ENCODE measurements at places on chromosomes 2 and 18.

- DNase-seq, result peak; percentile 37
Measured at GRCh38 chr2:84970210-84970867, 622 bp upstream of the KCMF1 start.

DNA sequence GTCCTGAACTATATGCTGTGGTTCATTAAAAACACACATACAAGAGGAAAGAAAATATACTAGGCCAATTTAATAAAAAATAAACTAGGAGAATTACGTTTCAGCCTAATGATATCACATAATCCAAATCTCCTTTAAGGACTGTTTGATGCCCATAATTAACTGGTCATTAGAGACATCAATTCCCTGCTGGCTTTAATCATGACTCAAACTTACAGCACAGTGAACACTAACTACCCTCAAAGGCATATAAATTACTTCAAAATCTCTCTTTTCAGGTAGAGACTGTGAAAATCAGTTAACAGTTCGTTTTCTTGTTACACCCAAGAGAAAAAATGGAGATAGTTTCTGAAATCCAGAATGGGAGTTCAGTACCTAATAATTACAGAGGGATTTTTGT is 567.4 kb downstream of the CBLN2 start:
- no peak for DNase-seq

DNA sequence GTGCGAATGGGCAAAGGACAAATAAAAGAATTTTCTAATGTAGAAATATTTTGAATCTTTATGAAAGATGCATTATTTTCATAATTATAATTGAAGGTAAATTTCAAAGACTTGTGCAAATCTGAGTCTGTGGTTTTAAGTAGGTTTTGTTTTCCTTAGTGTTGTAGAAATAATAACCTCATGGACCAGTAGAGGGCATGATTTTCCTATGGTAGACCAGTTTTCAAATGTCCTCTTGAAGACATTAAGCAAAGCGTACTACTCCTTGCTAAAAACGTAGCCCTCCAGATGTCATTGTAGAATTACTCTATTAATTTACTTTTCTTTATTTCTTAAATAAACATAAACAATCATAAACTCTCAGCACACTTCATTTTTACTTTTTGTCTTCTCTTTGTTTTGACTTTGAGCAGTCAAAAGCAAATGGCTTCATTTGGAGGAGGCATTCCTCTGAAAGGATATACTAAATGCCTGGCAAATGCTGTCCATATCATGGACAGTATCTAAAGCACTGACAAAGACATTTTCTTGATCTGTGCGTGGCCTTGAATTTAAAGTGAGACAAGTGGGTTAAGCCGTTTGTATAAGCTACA is 85.8 kb upstream of the FAM237A start:
- DNase-seq, result peak; percentile 37

GRCh38 chr2:37377187-37377532 is 32.7 kb downstream of the QPCT start:
- peak; percentile 88 for DNase-seq

GRCh38 chr2:174752403-174753037 is 11.8 kb downstream of the CHRNA1 start:
- no peak for DNase-seq

GRCh38 chr2:124025891-124026434 is 876 bp downstream of the CNTNAP5 start:
- no peak for DNase-seq

DNA sequence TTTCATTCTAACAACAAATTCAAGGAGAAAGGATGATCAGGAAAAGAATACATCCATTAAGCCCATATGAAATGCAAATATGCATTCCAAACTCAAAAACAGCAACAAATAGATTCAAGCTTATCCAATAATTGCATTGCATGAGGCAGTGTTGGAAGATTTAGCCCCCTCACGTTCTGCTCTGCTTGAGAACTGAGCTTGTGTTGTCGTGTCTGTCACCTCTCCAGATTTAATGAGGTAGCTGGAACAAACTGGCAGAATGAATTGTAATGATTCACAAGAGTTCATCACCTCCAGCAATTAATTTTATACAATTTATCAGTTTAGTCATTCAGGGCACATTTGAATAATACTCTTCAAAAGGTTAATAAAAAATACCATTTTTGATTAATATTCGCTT is 54.8 kb downstream of the AP1S3 start:
- no peak for DNase-seq

DNA sequence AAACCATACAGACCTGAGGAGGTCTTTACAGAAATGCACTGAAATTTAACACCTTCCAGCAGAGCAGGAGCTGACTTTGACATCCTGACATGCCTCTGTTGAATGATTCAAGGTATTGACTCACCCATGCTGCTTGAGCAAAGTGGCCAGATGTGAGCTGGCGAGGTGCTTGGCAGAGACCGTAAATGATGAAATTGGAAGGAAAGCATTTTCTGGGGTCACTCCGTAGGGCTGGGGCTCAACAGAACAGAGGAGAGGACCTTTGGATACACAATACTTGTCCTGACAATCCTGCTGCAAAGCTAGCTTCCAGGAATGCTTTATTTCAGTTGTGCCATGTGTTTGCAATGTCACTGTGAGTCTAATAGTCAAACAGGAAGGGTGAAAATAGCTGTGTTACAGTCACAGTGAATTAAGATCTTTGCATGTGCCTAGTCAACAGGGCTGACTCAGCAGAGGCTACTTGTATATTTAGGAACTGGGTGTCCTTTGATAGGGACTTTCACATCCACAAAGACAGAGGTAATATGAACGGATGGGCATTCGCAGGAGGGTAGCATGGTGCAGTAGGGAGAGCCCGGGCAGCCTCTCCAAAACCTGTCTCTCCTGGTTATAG is 31.6 kb upstream of the NCK2 start:
- DNase-seq, result peak; percentile 58

DNA sequence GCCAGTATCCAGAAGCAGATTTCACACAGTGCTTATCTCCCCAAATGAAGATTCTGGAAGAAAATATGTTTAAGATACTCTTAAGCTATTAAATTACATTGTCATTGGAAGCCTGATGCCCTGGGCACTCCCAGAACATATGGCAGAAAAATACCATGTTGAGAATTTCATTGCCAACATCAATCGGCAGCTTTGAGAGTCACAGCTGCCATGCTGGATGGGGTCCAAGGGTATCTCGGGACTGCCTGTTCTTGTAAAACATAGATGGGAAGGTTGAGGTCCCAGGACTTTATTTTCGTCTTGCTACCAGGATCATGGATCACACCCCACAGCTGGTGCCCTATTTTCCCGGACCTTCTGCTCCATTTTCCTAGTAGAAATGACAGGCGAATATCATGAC is 632.5 kb downstream of the SUCLG1 start:
- DNase-seq, result no peak

DNA sequence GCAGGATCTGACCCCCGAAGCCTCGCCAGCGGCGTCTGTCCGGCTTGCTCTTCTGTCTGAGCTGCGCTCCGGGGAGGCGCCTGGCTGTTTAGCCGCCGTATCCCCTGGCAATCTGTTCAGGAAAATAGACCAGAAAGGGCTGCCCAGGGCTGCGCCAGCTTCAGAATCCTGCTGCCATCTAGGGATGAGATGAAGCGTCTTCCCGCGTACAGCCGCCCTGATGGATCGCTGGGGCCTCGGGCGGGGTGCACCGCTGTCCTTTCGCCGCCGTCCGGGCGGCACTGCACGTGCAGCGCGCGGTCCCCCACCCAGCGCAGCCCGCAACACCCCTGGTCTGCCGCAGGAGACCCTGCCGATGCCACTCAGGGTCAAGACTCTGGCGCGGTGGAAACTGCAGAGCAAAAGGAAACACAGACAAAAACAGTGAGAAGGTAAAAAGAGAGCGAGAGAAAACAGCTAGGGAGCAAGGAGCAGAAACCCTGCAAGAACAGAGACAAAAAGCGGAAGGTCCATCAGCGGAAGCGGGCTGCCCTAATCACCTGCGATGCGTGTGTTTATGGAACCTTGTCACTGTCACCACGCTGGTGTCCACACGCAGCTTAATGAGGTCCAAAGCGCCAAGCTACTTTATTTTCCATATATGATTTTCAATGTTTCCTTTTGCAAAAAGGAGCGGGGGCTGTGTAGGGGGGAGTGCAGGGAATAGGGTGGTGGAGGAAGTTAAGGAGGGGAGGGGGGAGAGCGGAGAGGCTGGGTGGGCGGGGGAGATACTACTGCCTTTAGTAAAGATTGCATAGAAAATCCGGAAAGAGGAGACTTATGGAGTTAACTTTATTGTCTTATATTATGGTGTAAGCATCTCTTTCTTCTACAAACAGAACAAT is 2113.3 kb upstream of the PIK3C3 start:
- DNase-seq, result peak; percentile 54

GRCh38 chr2:233323851-233324250 is 16.2 kb downstream of the SAG start:
- DNase-seq, result no peak

DNA sequence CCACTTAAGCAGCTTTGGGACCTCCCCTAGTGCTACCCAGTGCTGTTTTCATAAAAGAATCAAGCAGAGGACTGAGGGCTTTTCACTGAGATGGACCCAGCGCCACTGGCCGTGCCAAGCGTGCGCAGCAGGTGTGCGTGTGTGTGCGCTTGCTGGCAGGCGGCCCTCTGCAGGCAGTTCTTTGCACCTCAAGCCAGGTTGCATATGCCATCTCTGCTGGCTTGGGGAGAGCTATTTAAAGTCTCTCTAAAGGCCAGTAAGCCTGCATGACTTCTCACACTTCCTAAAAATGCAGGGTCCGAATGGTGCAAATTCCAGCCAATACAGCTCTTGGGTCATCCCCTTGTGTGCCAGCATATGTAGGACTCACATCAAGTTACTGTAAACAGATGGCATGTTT is 255.5 kb downstream of the RNF152 start:
- no peak for DNase-seq

DNA sequence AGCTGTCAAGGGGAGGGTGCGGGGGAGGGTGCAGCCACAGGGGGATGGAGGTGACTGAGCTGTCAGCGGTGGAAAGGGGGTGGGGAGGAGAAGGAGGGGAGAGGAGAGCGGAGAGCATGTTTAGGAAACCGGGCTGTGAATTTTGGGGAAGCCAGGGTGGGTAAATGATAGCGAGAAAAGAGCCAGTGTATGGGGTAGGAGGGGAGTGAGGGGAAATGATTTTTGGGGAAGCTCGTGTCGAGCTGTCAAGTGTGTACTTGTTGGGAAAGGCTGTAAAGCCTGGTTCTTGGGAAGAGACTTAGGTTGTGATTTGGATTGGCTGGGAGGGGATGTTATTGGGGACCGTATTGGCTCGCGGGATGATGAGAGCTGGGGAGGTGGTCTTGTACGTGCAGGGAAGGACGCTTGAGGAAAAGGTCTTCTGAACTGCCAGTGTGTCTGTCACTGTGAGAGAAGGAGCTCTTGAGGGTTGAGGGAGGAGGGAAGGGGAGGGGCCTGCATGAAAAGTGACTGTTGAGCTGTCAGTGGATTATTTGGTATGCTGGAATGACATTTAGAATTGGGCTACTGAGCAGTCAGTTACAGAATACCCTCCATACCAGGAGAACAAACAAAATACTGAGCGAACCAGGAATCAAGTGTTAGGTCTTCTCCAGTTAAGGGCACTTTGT is 1.0 kb downstream of the UBR3 start:
- DNase-seq, result peak; percentile 55

DNA sequence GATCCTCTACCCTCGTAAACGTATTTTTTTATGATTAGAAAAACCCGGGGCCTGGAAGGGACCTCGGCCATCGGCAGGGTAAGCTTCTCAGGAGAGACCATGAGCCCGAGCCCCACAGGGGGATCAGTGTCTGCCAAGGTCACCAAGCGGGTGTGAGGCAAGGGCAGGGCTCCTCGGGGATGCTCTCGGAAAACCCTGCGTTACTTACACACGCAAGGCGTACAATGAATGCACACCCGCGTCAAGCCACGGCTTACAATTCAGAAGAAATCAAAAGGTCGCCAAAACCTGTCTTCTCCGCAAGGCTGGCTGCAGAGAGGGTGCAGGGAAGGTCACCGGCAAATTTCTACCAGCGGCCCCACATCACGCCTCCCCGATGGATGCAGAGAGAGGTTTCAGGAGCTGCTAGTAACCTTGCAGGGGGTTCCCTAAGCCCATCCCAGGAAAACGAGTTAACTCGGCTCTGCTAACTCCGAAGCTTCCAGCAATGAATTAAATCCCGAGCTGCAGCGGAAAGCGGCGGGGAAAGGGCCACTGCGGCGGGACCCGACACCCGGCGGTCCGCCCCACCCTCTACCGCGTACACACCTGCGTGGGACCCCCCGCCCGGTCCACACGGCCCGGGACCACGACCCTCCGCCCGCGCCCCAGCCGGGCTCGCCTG is 638 bp downstream of the ST3GAL5 start:
- DNase-seq, result no peak

DNA sequence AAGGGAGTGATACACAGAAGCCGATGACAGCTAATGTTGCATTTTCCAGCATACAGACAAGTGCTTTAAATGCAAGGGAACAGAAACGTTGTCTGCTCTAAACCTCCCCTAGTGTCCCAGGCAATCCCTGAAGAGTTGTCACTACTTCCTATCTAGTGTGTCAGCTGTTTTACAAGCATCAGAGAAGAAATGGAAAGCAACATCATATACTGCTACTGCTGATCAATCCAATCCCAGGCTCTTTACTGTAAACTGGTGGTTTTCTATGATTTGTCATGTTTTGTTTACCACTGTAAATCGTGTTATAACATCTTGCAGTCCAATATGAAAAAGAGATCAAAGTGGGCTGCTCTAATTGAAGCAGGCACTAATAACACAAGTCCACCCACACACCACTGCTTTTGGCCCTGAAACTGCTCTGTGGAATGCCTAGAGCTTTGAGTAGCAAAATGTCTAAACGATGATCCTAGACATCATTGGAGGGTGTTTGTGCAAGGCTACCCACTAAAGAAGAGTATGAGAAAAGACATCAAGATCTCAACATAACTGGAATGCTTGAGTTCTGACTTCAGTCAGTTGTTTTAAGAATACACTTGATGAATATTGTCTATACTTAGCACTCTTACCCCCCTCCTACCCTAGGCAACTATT is 18.1 kb upstream of the ROCK1 start:
- peak; percentile 80 for DNase-seq

DNA sequence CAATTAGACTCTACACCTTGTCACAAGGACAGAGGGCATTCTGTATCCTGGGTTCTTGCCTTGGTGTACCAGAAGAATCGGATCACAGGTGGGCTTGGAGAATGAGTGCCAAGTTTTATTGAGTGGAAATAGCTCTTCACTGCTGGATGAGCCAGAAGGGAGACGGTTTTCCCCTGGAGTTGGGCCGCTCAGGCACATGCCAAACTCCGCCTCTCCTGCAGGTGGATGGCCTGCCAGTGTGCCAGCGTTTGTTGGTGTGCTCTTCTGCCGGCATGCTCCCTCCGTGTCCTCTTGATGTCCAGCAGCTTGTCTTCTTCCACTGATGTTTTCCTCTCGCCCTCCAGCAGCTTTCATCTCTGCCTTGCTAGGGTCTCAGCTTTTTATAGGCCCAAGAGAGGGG is 115.5 kb upstream of the RAB27B start:
- no peak for DNase-seq

DNA sequence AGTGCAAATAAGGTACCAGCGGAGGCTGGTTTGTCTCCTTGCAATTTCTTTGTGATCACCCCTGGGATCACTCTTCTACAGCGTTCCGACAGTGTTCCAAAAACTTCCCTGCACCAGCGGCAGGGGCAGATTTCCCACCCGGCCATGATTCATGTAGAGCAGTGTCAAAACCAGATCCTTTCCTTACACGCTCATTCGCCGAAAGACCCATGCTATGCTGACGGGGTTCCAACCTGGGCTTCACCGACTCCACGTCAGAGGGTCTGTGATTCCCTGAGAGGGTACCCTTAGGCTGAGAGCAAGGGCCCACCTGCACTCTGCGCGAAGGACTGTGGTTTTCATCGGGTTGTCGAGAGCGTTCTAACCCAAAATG is 423 bp upstream of the TTC27 start:
- peak; percentile 59 for DNase-seq

GRCh38 chr2:187574969-187575750 is 20.9 kb upstream of the TFPI start:
- DNase-seq, result peak; percentile 46

GRCh38 chr18:4908328-4908727 is 288.7 kb downstream of the AKAIN1 start:
- no peak for DNase-seq

Data from astrocyte (in vitro differentiated cells and primary cell).